Hematopoietic multipotent progenitor cell treated with erythropoietin and hydrocortisone succinate and interleukin-3 and kit ligand, for 4 days (in vitro differentiated cells): ENCODE measurements at places on chromosomes 11 and 22.
A peak's percentile ranks its signal among the peaks of the same experiment; 100 is the strongest.

DNA sequence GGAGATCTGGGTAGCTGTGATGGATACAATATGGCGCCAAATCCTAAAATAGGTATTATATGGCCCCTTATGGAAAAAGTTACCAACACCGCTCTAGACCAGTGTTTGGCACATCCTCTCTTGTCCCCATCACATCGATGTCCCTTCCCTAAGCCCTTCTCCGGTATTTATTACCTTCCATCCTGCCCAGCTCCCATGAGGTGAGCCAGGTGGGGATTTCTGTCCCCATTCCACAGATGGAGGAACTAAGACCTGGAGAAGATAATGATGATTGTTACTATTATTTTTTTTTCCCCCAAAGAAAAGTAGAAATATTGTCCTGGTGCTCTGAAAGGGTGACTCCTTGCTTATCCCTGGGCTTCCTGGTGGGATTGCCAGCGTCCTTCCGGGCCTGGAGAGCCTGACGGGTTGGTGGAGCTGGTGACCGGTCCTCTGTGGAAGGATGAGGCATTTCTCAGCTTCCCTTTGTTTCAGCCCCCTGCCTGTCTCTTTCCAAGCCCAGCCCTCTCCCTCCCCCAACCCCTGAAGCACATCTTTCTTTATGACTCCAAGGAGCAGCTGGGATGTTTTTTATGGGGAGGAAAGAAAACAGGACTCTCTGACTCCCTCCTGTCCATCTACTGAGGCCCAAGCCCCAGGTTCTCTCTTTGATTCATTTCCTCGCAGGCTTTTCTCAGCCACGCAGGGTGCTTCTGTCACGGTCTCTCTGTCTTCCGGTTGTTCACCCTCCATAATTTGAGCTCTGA, 65.4 kb downstream of the TP53I11 start:
- DNase-seq = no peak

GRCh38 chr11:18383388-18384156, 10.8 kb upstream of the LDHA start:
- peak; percentile 93 for DNase-seq

DNA sequence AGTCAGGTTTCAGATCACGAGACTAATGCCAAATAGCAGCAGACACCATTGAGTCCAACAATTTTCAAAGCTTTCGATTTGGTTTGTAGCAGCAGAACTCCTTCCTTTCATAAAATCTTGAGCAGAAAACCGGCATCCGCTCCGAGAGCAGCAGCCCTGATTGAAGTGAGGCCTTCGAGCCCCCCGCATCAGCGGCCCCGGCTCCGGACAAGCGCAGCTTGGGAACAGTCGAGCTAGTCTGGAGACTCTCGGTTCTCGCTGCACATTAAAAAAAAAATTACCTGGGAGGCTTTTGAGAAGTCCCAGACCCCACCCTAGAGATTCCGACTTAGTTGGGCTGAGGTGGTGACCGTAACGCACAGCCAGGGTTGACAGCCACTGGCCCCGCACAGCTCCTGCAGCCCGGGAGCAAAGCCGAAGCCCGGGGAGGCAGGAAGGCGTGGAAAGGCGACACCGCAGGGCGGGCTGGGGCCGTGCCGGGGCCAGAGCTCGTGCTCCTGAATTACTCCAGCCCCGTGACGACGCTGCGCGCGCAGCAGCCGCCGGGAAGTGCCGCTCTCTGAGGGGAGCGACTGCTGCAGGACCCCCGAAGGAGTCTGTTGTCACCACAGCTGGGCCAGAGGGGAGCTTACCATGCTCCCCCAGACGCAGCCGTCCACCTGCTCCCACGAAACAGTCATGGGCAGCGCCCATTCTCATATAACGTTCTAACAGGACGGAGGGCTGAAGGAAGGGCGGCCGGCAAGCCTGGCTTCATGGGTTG, 57.8 kb downstream of the SPATA19 start:
- DNase-seq = peak; percentile 38

- no peak for DNase-seq
These were observed 19.2 kb upstream of the TUB start for GRCh38 chr11:8061555-8062428.

GRCh38 chr11:66450560-66450959, 11.9 kb upstream of the MRPL11 start:
- no peak for DNase-seq

DNA sequence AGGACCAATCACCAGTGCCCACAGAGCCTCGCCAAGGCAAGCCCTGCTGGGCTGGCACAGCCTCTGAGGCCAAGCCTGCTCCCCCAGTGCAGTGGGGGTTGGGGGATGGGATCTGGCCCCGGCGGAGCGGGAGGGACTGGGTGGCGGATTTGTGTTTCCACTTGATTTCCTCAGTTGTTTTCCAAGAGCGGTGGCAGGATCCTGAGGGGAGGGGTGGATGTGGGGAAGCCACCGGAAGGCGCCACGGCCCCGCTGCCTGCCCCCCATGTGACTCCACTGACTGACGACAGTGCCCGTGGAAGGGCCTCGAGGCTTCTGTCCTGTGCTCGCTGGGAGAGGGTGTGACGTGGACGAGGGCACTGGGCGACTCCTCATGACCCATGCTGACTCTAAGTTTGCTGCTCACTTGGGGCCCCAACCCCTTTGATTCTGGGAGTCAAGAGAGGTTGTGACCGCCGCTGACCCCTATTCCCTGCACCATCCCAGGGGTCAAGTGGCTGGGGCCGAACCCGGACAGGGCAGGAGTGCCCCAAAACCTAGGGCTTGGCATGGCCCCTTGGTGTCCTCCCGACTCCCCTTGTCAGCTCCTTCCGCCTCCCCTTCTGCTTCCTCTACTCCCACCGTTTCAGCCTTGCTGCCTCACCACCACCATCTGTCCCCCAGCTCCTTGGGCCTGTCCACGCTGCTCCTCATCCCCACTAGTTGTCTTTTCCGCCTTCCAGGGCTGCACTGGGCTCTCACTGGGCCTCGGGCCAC, 23.5 kb upstream of the PICK1 start:
- no peak for DNase-seq

GRCh38 chr11:62905927-62906531, 15.1 kb downstream of the CHRM1 start:
- DNase-seq = peak; percentile 90

DNA sequence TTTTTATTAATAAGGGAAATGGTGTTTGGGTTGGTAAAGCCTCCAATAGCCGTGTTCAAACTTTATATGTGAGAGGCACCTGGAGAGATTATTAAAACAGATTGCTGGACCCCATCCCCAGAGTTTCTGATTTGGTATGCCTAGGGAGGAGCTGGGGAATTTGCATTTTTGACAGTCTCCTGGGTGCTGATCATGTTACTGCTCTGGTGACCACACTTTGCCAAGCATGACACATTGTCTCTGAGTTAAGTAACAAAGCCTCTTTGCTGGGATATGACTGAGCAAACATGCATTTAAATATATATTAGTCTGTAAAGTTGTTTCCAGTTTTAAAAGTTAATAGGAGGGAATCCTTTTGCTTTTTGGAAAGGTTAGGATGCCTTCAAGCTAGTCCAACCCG, 140.4 kb downstream of the NAV2 start:
- DNase-seq = no peak

GRCh38 chr22:36124666-36125065, 35.9 kb downstream of the APOL3 start:
- DNase-seq = no peak

- no peak for DNase-seq
These were observed 22.5 kb upstream of the EED start for GRCh38 chr11:86222081-86222480.

- DNase-seq = no peak
These were observed 2245.0 kb upstream of the RAG2 start for GRCh38 chr11:38842991-38843390.

DNA sequence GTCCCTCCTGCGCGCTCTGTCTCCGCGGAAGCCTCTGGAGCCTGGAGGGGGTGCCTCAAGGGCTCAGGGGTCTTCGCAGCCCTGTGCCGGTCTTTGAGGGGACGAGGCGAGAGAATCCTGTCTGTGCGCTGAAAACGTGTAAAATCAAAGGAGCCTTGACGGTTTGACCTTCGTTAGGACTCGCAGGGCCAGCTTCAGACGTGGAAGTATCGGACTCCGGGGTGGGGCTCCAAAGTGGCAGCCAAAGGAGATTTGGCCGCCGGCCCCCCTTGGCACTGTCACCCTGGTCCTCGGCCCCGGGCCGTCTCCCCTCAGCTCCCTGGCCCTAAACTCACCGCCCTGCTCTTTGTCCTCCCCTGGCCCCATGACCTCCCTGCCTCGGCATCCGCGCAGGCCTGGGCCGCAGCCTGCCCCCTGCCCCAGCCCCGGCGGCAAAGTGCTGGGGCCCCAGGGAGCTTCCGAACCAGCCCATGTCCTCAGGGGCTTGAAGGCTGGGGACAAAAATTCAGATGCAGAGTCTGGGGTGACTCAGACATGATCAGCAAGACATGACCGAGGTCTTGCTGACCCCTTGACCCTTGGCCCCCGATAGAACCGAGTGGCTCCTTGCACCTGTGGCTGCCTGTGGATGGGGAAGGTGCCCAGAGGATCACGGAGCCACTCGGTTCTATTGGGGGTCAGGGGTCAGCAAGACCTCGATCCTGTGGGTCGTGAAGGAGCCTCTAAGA, 6.9 kb upstream of the PHRF1 start:
- no peak for DNase-seq

DNA sequence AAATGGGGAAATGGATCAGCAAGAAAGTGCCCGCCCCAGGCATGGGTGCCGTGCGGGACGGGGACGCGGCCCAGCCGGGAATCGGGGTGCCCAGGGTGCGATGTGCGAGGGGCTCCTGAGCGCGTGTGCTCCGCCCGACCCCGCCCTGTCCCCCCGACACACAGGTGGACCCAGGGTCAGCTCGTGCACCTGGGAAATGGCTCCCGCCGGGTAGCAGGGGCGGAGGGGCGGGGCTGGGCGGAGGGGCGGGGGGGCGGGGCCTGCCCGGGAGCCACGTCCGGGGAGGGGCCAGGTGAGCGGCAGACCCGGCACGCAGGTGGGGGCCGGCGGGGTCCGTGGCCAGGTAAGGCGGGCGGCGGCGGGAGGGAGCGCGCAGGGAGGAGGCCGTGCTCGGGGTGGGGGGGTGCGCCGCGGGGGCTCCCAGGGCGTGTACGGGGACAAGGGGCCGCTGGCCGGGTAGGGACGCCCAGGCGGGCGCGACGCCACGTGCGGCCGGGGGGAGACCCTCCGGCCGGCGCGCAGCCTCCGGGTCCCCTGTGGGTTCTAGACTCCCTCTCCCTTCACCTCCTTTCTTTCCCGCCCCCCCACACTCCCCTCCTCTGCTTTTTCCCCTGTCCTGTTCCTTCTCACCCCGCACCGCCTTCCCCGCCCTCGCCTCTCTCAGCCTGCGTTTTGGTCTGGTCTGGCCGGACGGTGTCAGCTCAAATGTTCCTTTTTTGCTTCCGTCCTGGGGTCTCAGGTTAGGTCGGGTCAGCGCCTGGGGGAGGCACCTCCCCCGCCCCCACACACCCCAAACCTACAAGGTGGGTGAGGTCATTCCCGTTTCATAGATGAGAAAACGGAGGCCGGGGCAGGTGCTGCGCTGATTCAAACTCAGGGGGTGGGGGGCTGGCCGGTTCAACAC, at the start of gene ARHGAP8:
TSS of gene ARHGAP8 (plus strand) at position 291 of the 904 bp plus-strand sequence. CDS start 33,953 bp downstream, outside the sequence.
- DNase-seq = no peak

DNA sequence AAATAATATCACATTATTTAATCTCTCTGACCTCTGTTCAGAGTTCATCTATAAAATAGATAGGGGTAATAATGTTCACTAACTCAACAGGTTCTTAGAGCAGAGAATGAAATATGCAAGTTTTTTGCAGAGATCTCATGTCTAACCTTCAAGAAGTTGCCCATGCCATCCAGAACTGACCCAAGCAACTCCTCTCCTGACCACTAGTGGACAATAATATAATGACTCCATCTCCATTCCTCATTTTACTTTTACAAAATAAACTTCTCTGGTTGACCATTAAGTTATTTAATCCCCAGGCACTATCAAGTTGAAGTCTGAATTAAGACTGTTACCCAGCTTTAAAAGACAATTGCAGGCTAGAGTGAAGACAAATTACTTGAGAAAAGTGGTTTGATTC, 382.6 kb downstream of the KCNA4 start:
- DNase-seq = peak; percentile 1

DNA sequence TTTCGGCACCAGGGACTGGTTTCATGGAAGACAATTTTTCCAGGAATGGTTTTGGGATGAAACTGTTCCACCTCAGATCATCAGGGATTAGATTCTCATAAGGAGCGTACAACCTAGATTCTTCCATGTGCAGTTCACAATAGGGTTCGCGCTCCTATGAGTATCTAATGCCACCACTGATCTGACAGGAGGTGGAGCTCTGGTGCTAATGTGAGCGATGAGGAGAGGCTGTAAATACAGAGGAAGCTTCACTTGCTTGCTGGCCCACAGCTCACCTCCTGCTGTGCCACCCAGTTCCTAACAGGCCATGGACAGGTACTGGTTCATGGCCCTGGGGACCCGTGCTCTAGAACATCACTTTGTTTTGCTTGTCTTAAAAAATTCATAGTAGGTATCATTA, 41.8 kb upstream of the AMPD3 start:
- DNase-seq = peak; percentile 86

DNA sequence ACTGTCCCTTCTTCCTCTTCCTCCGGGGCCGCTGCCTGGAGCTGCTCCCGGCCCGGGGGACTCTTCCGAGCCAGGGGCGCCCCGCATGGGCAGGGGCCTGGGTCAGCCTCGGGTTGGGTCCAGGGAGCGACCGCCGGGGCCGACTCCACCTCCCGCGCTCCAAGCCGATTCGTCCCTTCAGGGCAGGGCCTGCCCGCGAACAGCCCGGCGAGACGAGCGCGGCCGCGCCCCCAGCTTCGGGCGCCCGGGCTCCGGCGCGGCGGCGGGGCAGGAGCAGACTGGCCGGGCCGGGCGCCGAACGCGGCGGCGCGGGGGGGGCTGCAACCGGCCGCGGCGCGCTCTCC, at the start of gene LARGE1:
TSS of gene LARGE1 (minus strand) at position 280 of the 344 bp plus-strand sequence.
- DNase-seq = peak; percentile 27
